Activated gamma-delta T cell (primary cell): ENCODE measurements at places on chromosomes 5 and 9.

GRCh38 chr9:110427497-110428104 lies 89.9 kb upstream of the TXNDC8 start:
- no peak for DNase-seq

GRCh38 chr5:168892618-168893186 lies 313.5 kb upstream of the PANK3 start:
- DNase-seq, result no peak

GRCh38 chr5:36724467-36725332 lies 118.3 kb downstream of the SLC1A3 start:
- DNase-seq, result no peak

GRCh38 chr5:14415024-14415697 lies 166.4 kb upstream of the OTULINL start:
- no peak for DNase-seq

GRCh38 chr9:98318041-98318790 lies 62.8 kb upstream of the TBC1D2 start:
- no peak for DNase-seq

DNA sequence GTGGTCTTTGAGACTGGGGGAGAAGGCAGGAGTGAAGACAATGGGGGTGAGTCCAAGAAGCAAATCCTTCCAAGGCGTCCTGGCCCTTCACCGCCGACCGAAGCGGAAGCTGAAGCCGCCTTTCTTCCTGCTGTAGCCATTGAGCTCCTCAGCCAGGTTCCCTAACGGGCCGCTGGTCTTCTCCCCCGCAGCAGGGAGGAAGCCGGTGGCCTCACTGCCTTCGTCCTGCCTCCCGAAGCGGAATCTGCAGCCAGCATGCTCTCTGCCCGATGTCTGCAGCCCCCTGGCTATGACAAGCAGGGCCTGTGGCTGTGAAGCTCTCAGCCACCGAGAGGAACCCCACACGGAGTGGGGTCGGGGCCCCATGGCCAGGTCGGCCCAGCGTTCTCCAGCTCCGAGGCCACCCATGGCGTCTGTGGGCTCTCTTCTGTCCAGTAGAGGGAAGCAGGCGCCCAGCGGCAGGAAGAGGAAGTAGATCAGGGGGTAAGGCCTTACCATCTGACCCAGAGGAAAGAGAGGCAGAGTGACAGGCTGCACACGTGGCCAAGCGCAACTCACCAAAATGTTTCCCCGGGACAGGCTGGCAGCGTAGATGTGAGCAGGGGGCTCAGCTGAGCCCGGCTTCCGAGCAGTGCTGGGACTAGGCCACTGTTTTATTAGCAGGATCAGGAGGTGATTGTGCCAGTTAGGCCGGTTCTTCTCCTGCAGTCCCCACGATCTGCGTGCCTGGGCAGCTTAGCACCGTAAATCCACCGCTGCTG lies 3.1 kb downstream of the QRFP start:
- no peak for DNase-seq

- no peak for DNase-seq
Observed at GRCh38 chr5:181158869-181159268, 11.5 kb downstream of the OR2V2 start.

DNA sequence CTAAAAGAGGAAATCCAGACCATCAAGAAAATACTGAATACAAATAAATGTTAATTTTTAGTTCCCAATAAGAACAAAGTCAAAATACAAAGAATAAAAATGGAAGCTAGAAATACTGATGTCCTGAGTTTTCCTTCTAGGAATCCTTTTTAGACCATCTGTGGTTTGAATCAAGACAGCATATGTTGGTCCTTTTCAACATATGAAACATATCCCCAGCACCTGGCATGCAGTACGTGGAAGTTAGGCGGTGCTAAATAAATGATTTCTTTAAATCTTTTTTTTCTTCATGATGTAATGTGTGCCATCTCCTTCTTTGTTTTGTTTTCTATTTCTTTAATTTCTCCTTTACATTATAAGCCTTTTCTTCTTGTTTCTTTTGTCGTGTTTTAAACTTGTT lies 34.0 kb downstream of the KIAA1958 start:
- DNase-seq, result no peak

DNA sequence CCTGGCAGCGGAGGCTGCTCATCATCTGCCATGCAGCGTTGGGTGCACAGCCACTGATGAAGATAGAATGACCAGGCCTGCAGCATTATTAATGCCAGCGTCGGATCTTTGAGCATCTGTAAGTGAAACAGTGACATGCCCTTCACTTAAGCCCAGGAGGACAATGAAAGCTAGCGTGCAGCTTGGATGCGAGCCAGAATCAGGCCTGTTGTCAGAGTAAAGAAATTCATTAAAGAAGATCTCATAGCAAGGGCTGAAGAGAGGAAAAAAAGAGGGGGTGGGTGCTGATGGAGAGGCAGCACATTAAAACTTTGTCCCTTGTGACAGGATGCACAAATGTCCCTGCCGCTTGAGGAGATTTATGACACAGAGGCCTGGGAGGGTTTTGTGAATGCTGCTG lies 186.1 kb upstream of the MAST4 start:
- DNase-seq, result no peak

- DNase-seq, result no peak
Observed at GRCh38 chr5:123802298-123802951, 290.4 kb downstream of the CSNK1G3 start.

GRCh38 chr5:67487862-67488261 lies 291.3 kb upstream of the CD180 start:
- no peak for DNase-seq

GRCh38 chr5:14451871-14452270 lies 129.7 kb upstream of the OTULINL start:
- DNase-seq, result no peak

- DNase-seq, result no peak
Observed at GRCh38 chr5:34452170-34452828, 203.8 kb upstream of the RAI14 start.

GRCh38 chr5:143023411-143024096 lies 253.4 kb downstream of the ARHGAP26 start:
- no peak for DNase-seq

DNA sequence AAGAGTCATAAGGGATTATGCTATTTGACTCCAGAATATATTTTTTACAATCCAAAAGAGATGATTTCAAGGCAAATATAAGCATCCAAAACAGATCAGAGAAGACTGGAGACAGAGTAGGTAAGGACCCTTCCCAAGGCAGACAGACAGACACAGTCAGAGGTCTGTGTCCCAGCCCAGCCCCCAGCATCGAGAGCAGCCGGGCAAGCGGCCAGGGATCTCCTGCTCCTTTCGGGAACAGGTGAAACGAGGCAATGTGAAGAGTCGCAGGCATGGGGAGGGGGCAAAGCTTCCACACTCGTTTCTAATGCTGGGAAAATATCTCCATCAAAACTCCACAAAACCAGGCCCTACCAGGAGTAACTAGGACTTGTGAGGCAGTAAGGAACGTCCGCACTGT lies 5.8 kb downstream of the PAEP start:
- DNase-seq, result no peak

GRCh38 chr5:176542135-176542595 lies 5.0 kb upstream of the RNF44 start:
- no peak for DNase-seq

DNA sequence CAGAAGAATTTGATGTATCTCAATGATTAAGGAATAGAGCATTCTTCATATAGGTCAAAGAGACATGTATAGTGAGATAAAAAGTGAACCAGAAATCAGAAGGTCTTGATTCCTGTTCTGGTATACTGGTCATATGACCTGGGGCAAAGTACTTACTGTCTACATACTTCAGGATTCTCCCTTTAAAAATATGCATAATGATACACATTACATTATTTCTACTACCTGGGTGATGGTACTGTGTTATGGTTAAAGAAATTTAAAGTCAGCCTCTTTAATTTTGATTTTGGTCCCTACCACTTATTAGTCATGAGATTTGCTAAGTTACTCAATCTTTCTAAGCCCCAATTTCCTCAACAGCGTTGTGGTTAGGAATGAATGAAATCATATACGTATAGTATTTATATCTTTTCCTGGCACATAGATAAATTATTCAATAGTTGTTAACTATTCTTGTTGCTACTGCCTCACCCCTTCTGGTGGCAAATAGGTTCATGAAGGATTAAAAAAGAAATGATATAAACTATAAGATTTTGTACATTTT lies 984.1 kb downstream of the TLE4 start:
- no peak for DNase-seq

DNA sequence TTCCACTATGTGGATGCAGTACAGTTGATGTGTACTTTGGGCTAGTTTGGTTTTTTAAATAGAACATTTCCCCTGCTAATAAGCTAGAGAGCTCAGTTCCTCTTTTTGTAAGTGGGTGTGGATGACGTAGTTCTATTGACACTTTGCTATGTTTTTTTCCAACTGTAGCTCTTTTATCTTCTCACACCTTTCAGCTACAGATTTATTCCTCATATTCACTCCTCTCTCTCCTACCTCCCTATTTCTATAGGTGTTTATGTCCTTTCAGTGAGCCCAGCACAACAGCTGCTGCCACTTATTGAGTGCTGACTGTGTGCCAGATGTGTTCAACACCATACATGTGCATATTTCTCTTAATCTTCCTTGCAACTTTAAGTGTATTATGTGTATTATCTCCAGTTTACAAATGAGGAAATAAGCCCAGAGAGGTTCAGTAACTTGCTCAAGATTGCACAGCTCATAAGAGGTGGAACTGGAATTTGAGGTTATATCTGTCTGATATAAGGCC lies 215.7 kb downstream of the SEMA6A start:
- DNase-seq, result no peak

DNA sequence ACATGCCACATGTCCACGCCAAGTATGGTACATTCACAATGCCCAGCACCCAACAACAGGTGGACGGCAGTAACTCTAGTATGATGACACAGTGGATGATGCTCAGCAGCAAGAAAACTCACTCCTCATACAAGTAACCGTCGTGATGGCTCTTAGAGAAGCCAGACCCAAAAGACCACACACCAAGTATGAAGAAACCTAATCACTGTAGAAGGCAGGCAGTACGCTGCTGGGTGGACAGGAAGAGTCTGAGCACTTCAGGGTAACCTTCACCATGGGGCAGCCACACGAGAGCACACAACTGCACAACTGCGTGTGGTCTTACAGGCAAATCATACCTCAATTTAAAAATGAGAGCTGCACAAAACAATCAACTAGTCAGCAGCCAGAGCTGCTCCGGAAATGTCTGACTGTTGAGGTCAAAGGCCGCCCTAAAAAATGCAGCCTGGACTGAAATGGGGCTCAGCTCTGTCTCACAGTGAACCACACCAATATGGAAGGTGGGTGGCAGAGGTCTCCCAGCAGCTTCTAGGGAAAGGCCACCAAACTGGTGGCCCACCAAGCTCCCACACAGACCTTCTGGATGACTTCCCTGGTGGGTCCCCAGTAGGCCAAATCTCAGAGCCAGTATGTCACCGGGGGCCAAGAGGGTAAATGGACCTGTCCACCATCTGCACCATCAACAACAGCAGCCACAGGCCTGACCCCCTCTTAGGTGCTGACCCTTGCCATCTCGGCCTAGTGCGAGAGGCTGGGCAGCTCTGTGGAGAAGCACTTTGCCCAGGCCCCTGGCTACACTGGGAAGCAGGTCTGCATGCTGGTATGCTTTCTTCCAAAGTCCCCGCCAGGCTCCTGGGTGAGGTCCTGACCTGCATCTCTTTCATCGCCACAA lies 17.8 kb downstream of the BICD2 start:
- DNase-seq, result no peak

DNA sequence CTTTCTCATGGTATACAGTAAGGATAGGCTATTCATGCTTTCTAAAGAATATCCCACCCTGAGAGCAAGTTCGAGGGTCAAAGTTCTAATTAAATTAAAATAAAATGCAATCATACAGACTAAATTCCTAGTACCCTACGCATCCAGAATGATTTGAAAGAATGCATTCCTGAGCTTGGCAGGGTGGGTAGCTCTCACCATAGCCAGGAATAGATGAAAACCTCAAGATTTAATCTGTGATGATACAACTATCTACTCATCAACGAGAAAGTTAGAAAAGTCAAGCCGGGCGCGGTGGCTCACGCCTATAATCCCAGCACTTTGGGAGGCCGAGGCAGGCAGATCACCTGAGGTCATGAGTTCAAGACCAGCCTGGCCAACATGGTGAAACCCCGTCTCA lies 32.3 kb downstream of the SERINC5 start:
- no peak for DNase-seq

GRCh38 chr9:109118808-109119438 lies 824 bp downstream of the TMEM245 start:
- DNase-seq, result no peak

GRCh38 chr5:88287846-88288527 lies 19.3 kb upstream of the TMEM161B start:
- DNase-seq, result no peak

DNA sequence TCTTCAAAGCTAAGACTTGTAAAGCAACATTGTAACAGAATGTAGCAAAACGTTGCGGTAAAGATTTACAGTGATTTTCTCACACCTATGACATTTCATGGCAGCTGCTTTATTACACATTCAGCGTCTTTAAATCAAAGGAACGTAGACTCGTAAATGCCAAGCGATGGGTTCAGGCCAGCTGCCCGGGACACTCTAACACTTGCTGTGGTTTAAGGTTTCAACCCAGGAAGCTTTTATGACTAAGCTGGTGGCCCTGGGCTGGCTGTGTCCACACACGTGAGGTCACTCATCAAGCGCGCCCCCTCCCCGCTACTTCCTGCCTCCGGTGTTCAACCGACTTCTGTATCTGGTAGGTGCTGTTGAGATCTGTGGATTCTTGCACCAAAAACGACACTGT lies 2.5 kb downstream of the SLC6A18 start:
- DNase-seq, result no peak

DNA sequence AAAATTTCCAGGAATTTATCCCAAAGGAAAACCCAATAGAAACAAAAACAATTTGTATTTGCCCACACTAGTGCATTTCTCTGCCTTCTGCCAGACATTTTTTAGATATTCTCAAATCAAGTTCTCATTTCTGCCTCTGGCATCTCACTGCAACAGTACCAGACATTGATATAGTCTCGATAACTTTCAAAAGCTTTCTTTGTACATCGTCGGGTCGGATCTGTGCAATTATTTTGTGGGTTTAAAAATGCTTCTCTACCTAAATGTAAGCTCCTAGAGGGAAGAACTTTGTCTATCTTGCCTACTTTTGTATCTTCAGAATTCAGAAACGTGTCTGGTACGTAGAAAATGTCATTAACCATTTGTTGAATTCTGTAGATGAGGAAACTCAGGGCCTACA lies 125.5 kb upstream of the LIFR start:
- DNase-seq, result no peak

DNA sequence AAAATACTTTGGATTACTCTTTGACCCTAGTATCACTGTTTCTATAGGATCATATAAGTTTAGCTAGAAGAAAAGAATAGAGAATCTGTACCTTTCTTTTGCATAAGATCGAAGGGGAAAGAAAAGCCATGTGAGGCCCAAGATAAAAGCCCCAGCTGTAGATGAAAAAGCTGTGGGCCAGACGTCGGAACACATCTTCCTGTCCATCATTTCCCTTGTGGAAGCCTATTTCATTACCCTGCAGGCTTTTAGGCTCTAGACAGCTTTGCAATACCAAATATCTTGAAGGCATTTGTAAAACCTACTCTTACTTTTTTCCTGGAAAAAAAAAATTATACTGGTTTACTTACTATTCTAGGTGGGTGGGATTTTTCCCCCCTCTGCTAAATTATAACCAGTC lies 10.0 kb downstream of the PALM2AKAP2 start:
- no peak for DNase-seq

- DNase-seq, result no peak
Observed at GRCh38 chr5:94245608-94246007, 372.8 kb downstream of the KIAA0825 start.

- DNase-seq, result no peak
Observed at GRCh38 chr5:114319821-114320220, 42.0 kb upstream of the KCNN2 start.
